Smooth muscle cell of bladder (primary cell): ENCODE measurements at places on chromosomes 11 and 22. TPM values are rescaled to one million over a fixed set of nuclear protein-coding genes. Genes with fewer than 3 reads are reported as not detected.

Gene CD3D
- total RNA-seq, result not detected in 2 replicates

Gene ACTN3
- total RNA-seq, result 0.14 and 0.18 TPM in 2 replicates

Gene MMP7
- total RNA-seq, result not detected in 2 replicates

Gene OR8G1
- not detected in 2 replicates for total RNA-seq

Gene OR52I2
- total RNA-seq, result not detected in 2 replicates

Gene CCDC73
- not detected in 2 replicates for total RNA-seq

Gene EMID1
- total RNA-seq, result 0.37 and 1.00 TPM in 2 replicates
